T1000 (cell line): ENCODE measurements at places on chromosomes 5 and 9.

GRCh38 chr5:148353634-148354033, 18.3 kb downstream of the SPINK9 start:
- DNase-seq = no peak

- no peak for DNase-seq
Measured at GRCh38 chr5:40288800-40289485, 390.8 kb upstream of the PTGER4 start.

- DNase-seq = no peak
Measured at GRCh38 chr9:128927731-128928411, 7.1 kb downstream of the PHYHD1 start.

DNA sequence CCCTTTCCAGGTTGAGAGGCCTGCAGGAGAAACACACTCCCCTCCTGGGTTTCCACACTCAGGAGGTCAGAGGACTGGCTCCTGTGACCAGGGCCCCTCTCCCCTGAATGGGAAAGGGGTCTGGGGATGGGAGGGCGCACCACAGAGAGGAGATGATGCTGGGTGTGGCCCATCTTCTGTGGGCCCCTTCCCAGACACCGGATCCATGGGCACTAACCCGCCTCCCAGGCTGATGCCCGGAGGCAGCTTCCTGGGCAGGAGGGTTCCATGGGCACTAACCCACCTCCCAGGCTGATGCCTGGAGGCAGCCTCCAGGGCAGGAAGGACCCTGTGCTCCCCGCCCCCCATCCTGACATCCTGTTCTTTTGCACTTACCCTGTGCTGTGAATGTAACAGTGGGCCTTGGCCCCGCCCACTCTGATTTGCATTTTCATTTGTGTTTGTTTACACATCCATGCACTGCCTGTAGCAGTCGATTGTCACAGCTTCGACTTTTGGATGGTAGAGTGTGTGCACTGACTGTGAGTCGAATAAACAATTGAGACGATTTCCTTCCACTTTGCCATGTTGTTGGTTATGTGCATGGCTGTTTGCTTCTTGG, 9.3 kb upstream of the DOLPP1 start:
- DNase-seq = no peak

- no peak for DNase-seq
Measured at GRCh38 chr9:72262063-72262462, 102.9 kb downstream of the ZFAND5 start.

GRCh38 chr5:141478321-141478945, 2.7 kb downstream of the PCDHGC3 start:
- DNase-seq = no peak

- DNase-seq = no peak
Measured at GRCh38 chr5:145161391-145161790, 673.8 kb downstream of the PRELID2 start.

GRCh38 chr9:124594225-124594624, 87.0 kb upstream of the NR5A1 start:
- no peak for DNase-seq

DNA sequence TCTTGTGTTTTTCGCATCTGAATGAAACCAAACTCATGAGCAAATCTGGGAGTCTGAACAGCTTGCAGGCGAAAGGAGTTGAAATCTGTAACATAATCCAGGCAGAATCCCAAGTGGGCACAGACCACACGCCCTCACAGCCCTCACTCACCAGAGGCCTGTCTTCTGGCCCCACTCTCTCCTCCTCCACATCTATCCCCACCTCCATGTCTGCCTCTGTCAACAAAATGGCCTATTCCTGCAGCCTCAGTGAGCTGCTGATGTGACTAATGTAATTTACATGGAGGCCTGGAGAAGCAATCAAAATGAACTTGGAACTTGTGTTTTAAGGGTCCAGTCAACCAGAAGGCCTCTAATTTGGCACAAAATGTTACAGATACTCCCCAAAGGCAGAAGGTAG, 136.6 kb downstream of the GNA14 start:
- DNase-seq = no peak

DNA sequence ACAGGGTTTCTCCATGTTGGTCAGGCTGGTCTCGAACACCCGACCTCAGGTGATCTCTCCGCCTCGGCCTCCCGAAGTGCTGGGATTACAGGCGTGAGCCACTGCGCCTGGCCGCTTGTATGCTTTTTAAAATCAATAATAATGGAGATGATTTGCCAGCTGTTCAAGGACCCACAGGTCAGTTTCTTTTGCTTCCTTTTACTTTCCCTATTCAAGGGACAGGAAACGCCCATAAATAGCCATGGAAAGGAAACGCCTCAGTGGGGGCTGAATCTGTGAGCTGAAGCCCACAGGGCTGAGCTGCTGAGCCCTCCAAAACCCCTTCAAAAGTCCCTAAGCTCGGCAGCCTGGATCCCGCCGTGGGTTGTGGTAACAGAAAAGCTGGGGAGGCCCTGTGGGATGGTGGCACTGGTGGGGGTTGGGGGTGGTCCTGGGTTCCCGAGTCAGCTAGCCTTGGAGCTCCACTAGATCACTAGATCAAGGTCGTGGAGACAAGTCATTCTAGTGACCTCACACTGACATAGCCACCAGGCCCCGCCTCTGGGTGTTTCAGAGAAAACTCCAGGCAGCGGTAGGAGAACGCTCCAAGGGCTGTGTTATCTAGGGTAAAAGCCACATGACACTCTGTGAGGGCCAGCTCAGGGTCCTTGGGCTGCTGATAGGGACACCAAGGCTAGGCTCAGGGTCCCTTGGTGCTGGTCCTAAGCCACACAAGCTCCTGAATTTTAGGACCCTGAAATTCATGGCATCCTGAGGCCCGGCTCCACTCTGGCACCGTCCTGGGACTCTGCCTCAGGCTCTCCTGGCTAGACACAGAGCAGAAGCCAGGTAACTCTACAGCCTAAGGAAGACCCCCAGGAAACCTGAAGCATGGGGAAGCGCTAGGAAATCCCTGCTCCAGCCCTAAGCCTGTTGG, 18.0 kb upstream of the DUSP1 start:
- no peak for DNase-seq
